ENCODE measurements at places on chromosomes 11 and 22.

DNA sequence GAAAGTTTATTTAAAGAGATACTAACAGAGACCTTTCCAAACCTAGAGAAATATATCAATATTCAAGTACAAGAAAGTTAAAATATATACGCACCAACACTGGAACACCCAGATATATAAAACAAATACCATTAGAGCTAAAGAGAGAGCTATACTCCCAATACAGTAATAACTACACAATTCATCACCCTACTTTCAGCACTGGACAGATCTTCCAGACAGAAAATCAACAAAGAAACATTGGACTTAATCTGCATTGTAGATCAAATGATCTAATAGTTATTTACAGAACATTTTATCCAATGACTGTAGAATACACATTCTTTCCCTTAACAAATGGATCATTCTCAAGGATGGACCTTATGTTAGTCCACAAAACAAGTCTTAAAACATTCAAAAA, 311.9 kb downstream of the METTL15 start:
- no peak for DNase-seq

DNA sequence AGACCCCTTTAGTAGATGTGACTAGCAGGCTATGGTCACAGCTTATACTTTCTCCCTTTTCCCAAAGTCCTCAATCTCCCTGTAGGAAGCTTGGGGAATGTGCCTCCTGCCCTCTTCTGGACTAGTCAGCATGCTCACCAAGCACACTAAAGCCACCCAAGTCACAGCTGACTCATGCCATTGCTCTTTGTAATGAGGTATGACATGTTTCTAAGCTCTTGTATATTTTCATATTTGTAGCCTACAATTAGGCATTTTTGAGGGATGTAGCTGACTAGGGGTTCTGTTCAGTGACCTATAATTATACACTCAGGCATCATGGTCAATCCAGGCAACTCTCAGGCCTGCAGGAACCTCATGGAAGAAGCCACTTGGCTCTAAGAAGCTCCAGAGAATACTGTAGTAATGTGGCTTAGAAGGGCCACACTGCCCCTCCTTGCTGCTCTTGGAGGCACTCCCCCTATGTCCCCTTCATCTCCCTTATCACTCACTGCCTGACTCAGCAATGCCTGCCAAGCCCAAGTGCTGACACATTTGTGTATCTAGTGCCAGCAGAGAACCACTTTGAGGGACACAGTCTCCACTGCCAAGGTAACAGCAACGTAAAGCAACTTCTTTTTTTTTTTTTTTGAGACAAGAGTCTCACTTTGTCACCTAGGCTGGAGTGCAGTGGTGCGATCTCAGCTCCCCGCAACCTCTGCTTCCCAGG, 86.2 kb downstream of the RPL27A start:
- no peak for DNase-seq

- DNase-seq, result no peak
Observed at GRCh38 chr11:126891556-126892217, 108.9 kb downstream of the KIRREL3 start.

GRCh38 chr11:85712953-85713352, 27.0 kb upstream of the CCDC89 start:
- DNase-seq, result no peak

GRCh38 chr11:81359476-81359875, 1374.2 kb downstream of the FAM181B start:
- DNase-seq, result no peak

DNA sequence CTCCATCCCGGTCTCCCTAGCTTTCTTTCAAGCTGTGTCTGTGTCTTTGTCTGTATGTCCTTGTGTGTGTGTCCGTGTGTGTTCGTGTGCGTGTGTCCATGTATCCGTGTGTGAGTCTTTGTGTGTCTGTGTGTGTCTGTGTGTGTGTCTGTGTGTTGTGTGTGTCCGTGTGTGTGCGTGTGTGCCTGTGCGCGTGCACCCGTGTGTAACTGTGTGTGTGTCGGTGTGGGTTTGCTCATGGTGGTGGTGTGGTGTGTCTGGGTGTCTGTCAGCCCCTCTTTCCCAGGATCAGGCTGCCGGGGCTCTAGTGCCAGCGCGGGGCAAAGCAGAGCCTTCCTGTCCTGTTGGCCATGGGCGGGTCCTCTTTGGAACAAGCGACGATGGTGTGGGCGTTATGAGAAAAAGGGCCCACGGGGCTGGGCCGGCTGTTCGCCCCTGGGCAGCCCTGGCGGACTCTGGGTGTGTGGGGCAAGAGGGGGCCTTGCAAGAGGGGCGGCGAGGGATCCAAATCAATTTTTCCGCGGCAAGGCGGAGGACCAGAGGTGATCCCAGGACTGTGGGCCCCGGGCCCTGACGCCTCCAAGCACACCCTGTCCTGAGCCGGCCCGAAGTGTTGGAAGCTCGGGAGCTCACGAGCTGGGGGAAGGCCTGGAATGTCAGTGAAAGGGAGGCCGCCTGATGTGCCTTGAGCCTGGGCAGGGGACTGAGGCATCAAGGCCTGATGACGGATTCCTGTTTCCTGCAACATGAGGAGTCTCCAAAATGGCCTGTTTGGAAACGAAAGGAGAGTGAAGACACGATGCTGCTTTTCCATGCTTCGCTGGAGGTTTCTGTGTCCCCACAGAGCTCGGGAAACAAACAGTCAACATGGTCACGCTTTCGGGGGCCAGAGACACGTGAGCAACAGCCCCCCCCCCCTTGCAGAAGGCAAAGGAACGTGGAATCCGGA, 3929.2 kb upstream of the OR11H1 start:
- DNase-seq, result no peak

- DNase-seq, result no peak
Observed at GRCh38 chr11:44746894-44747293, 20.1 kb downstream of the TSPAN18 start.

GRCh38 chr22:32858957-32859356, 57.5 kb downstream of the TIMP3 start:
- no peak for DNase-seq

GRCh38 chr22:32325811-32326237, 31.8 kb upstream of the RFPL3 start:
- no peak for DNase-seq

DNA sequence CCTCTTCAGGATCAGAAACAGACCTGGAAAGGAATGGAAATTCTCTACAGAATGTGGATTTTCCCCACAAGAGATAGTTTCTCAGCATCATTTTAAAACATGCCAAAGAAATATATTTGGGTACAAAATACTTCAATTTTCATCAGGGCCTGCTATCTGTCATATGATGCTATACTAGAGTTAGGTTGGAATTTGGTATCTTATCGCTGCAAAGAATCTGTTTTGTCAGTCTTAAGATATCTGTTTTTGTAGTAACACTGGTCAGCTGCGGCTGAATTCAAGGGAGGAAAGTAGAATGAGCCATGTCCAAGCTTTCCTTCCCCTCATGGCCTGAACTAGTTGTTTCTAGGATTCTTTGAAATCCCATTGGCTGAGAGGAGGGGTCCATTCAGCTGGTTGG, 806.4 kb downstream of the KCNA4 start:
- no peak for DNase-seq

DNA sequence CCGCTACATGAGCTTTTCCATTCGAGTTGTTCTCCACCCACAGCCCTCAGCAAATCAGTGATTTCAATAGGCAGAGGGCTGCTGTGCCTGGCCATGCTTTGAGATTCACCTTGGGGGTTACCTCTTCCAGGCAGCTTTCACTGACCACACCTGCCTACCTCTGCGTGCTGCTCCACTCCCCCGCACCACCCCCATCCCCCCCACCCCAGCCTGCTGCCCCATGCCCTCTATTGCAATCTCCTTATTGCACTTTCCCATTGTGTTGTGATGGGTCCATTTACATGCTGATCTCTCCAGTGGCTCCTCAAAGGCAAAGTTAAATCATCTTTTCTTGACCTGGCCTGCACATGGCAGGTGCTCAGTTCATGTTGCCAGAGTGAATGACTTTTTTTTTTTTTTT, 18.0 kb upstream of the POLA2 start:
- no peak for DNase-seq

DNA sequence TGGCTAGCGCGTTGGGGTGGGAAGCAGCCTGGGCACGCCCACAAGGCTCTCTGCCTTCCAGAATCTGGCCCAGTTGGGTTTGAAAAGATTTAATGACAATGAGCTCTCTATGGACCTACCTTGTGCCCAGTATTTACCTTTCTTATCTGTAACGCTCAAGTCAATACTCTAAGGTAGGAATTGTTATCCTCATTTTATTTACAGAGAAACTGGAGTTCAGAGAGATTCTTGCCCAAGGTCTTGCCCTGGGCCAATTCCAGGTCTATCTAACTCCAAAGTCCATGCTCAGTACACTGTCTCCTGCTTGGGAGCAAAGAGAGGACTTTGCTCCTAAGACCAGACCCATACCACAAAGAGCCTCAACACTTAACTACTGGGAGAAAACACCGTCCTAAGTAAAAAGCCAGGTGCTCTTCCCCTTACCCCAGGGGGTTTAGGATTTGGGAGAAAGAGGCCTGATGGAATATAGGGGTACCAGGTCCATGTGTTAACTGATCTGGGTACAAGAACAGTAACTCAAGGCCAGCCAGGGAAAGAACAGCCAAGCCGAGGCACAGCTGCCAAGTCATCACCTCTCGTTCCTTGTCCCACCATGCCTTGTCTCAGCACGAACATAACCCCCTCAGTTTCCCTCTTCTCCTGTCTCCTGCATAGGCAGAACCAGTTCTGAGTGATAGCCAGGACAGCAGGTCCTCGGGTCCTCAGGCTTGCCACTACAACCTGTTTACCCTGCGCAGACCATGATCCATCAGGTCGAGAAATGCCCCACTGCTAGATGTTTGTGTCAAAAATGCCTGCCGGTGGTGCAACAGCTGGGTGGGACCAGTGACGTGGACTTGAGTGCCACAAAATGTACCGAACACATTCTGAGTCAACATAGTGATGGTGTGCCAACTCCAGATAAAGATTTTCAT, 14.6 kb downstream of the APOA4 start:
- no peak for DNase-seq

DNA sequence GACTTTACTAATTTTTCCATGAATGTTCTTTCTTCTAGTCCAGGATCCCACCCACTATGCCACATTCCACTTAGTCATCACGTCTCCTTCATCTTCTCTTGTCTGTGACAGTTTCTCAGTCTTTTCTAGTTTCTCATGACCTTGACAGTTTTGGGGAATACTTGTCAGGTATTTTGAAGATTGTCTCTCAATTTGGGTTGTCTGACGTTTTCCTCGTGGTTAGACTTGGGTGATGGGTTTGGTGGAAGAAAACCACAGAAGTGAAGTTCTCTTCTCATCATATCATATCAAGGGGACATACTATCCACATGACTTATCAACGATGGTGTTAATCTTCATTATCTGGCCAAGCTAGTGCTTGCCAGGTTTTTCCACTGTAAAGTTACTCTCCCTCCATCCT, 102.4 kb downstream of the LRRC32 start:
- no peak for DNase-seq

DNA sequence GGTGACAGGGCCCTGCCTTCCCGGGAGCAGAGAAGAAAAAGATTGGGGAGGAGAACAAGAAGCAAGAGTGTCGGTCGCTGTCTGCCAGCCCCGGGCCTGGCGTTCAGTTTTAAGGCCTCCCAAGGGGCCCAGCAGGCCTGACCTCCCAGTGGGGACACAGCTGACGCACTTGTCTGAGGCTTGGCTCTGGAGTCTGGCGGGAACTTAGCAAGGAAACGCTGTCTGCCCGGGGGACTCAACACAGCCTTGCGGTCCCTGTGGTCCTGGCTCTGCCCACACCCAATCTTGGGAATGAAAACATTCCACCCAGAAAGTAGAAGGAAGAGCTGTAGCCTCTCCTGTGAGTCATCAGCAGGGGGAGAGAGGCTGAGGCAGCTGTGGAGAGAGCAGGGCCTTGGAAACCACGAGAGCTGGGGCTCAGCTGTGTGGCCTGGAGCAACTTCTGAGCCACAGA, 54.4 kb downstream of the TRAF6 start:
- no peak for DNase-seq

DNA sequence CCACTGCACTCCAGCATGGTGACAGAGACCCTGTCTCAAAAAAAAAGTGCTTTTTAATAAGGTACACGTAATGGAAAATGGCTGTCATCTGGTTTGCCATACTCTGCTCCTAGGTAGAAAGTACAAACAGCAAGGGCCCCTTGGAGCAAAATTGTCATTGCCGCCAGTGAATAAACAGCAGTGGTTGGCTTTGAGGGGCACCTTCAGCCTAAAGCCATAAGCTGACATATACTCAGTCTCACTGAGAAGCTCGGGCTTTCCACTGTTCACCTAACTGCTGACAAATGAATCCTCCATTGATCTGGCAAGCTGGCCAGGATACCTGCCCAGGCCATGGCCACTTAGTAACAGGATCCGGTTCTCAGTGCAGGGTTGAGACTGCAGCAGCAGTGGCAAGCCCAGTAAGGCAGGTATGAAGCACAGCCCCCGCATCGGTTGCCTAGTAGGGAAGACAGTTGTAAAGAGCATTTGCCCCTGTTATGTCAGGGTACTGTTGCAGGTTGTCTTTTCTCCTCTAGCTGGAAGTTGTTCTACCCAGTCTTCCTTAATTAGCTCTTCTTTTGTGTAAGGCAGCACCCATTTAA, 38.8 kb downstream of the MARK2 start:
- no peak for DNase-seq

- peak; percentile 20 for DNase-seq
Observed at GRCh38 chr11:933142-933851, 7.6 kb downstream of the AP2A2 start.
